T follicular helper cell (primary cell): ENCODE measurements at places on chromosomes 3 and 15.

GRCh38 chr3:37968813-37969595 lies 21.6 kb upstream of the VILL start:
- no peak for DNase-seq

GRCh38 chr3:166011771-166012170 lies 174.5 kb upstream of the BCHE start:
- DNase-seq: no peak

GRCh38 chr15:99453637-99454030 lies 112.2 kb upstream of the MEF2A start:
- DNase-seq: no peak

- DNase-seq: no peak
These were observed 30.9 kb downstream of the PRKCD start for GRCh38 chr3:53191836-53192480.

DNA sequence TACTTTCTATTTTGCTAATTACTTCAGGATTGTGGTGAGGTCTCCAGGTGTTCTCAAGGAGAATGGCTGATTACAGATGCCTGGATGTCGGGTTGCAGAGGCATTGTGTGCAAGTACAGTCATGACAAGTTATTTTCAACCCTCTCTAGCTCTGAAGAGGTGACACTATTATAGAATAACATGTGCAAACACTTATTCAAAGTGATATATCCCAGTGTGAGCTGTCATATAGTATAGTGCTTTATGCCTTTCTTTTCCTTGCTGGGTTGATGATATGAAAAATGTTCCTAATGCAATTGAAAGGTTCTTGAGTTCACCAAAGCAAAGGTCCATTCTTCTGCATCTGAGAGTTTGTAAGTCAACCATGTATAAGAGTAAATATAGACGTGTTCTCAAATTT lies 167.2 kb downstream of the SPATA16 start:
- no peak for DNase-seq

- no peak for DNase-seq
These were observed 1.4 kb downstream of the CA12 start for GRCh38 chr15:63380151-63380807.

- DNase-seq: no peak
These were observed 9.6 kb upstream of the ANXA2 start for GRCh38 chr15:60407415-60407805.

DNA sequence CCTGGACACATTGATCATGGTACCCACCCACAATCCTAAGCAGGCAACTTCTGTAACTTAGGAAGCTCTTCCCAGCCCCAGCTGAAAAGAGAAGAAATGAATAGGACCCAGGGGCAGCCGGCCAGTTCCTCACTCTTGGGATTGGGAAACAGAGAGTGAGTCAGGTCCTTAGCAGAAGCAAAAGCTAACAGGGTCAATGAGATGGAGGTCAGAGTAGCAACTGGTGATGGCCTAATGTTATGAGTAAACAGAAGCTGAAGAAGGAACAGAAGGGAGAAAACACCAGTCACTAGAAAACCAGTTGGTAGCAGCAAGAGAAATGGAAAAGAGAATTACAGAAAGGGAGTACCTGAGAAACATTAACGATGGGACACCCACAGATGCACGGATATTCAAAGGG lies 20.0 kb downstream of the RIOX2 start:
- DNase-seq: no peak

DNA sequence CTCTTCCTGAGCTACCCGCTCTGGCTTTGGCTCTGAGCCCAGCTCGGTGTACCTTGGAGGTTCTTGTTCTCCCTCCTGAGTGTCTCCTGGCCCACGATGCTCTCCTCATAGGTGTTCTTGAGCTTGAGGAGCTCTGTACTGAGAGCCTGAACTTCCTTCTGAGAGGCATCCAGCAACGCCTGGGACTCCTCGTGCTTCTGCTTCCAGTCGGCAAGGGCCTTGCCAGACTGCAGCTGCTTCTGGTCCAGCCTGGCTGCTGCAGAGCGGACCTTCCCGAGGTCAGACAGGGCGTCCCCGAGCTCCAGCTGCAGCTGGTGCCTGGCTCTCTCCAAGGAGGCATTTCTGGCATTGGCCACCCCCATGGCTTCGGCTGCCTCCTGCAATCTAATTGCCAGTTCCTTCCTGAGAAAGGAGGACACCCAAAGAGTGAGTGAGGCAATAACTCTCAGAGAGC lies 99.8 kb downstream of the MYH15 start:
- DNase-seq: no peak

DNA sequence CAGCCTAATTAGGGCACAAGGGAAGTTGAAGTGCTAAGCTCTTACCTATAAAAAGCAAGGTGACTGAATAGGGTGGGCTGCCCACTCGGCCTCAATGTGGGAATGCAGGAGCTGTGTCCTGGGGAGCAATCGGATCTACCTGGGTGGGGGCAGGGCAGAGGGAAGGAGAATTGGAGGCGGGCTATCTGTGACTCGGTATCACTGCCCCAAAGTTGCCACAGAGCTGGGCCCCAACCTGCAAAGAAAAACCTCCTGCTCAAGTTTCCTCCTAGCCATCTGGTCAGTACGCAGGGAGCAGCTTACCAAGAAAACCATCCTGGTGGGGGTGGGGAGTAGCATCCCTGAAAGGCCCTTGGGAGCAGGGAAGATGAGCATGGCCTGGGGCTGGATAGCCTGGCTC lies 10.7 kb downstream of the CIB2 start:
- DNase-seq: no peak

- no peak for DNase-seq
These were observed 36.6 kb downstream of the TJP1 start for GRCh38 chr15:29785642-29786041.

DNA sequence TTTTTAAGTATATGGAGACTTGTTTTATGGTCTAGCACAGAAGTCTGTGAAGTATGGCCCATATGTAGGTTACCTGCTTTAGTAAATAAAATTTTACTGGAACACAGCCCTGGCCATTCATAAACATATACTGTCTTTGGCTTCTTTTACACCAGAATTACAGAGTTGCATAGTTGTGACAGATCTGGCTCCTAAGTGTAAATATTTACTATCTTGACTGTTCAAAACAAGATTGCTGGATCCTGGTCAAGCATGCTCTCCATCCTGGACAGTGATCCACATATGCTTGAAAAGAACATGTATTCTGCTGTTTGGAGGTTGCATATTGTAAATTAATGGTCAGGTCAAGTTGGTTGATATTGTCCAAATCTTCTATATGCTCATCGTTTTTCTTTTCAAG lies 57.9 kb downstream of the STT3B start:
- DNase-seq: no peak

GRCh38 chr3:196611761-196612483 lies 27.6 kb upstream of the NRROS start:
- no peak for DNase-seq

- DNase-seq: no peak
These were observed 258.1 kb upstream of the MCTP2 start for GRCh38 chr15:93973287-93973686.
